NCI-H187 (cell line): ENCODE measurements at places on chromosomes 13 and 19.

DNA sequence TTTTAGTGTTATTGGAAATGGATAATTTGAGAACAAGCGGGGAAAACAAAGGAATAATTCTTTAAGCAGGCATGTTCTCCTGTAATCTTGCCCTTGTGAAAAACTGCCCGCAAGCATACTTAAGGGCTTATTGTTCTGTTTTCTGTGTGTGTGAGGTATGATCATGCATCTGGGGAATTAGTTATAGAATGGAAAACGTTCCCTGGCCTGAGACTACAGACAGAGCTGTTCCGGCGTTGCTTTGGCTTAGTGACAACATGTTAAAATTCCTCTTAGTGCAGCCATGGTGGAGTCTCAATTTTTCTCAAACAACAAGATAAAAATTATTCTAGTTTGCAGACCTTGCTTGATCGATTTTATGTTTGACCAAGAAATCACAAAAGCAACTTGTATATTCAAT lies 560.2 kb upstream of the SPRY2 start:
- DNase-seq, result no peak

DNA sequence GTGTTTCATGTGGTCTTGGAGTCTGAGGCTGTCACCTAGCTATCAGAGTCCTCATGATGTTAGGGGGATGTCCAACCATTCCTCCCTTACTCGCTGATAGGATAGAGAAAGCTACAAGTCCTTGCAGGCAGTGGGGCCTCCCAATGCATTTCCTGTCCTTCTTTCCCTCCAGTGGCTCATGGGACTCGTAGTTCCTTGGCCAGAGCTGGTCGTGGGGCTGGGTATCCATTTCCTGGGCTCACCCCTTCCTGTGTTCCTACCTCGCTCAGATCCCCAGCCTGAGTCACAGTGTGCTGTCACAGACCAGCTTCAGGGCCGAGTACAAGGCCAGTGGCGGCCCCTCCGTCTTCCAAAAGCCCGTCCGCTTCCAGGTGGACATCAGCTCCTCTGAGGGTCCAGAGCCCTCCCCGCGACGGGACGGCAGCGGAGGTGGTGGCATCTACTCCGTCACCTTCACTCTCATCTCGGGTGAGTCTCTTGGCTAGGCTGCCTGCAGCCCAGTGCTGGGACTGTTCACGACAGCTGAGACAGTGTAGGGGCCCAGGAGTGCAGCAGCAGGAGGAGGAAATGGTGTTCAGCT lies 19.1 kb downstream of the TMEM150B start:
- DNase-seq, result no peak

- DNase-seq, result peak; percentile 8
Observed at GRCh38 chr13:77545626-77546412, 10.3 kb downstream of the SCEL start.

DNA sequence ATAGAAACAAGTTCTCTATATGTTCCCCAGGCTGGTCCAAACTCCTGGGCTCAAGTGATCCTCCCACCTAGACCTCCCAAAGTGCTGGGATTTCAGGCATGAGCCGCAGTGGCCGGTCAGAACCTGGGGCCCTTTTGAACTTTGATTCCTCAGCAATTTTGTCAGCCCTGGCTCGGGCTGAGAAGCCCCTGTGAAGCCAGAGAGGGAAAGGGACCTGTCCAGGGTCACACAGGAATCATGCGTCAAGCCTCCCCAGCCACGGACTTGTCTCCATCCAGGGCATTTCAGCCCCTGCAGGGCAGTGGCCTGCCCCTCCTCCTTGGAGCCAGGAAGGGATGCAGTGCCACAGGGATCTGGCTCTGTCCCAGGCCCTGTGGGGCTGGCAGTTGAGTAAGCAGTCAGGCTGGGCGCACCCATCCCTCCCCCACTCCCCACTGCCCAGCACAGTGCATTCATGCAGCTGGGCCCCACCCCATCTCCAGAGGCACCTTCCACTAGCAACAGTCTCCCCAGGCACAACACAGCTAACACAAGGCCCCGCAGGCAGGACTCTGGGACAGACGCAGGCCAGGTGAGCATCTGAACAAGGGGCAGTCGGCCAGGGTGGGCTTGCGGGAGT lies at the start of gene CAPS:
CAPS (plus strand) TSS at position 516 of the 619 bp plus-strand sequence. CDS start 153 bp downstream, outside the sequence.
- no peak for DNase-seq

DNA sequence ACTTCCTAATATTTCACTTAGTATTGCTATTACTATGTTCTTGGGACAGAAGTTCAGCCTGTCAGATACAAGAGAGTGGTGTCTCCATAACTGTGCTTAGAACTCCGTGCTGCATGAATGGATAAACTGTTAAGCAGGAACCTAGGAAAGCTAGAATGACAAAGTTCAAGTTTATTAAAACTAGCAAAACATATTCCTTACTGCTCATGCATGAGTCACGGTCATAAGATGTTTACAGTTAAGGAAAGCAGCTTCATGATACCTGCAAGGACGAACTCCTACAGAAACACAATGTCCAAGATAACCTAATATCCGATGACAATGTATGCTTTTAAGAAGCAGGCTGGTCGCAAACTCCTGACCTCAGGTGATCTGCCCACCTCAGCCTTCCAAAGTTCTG lies 6.0 kb upstream of the ZNF765 start:
- DNase-seq, result no peak

DNA sequence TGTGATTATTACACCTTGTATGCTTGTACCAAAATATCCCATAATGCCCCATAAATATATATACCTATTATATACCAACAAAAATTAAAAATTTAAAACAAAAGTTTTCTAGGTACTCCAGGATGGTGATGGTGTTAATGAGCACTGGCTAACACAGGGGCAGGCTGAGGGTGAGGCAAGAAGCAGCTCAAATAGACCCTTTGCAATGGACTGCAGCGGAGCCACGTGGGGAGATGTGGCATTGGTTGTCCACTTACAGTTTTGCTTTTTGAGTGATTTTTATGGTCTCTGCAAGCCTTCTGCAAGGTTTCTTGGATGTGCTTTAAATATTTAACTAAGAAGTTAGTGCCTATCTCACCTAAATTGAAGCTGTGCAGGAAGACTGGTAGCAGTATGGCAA lies 132.9 kb downstream of the RAP2A start:
- no peak for DNase-seq

- no peak for DNase-seq
Observed at GRCh38 chr13:30170569-30170968, 136.8 kb downstream of the KATNAL1 start.

DNA sequence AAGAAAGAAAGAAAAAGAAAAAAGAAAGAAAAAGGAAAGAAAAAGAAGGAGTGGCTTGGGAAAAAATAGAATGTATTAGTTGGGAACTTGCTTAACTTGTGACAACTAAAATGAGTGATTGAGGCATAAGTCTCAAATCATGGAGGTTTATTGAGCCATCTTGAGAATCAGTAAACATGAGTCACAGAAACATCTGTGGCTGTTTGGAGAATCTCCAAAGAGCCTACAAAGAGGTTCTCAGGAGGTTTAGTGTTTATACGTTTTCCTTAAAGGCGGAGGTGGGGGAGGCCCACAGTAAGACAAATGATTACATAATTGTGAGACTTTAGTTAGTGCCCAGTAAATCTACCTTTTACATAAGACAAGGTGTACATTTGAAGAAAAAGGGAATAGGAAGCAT lies 38.6 kb downstream of the WDR87 start:
- DNase-seq, result no peak

GRCh38 chr13:108987517-108987916 lies 358.1 kb downstream of the MYO16 start:
- DNase-seq, result no peak

DNA sequence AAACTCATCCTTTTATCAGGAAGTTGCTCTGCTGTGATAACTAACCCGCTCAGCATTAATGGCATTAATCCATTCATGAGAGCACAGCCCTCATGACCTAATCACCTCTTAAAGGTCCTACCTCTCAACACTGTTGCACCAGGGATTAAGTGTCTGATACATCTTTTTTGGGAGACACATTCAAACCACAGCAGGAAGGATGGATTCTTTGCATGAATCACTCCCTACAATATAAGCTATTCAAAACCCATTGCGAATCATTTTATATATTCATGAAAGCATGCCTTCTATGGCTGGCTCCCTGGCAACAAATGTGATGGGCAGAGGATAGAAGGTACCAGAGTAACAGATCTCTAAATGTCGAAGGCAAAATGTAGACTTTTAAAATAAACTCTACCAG lies 27.6 kb downstream of the ARL11 start:
- DNase-seq, result no peak

DNA sequence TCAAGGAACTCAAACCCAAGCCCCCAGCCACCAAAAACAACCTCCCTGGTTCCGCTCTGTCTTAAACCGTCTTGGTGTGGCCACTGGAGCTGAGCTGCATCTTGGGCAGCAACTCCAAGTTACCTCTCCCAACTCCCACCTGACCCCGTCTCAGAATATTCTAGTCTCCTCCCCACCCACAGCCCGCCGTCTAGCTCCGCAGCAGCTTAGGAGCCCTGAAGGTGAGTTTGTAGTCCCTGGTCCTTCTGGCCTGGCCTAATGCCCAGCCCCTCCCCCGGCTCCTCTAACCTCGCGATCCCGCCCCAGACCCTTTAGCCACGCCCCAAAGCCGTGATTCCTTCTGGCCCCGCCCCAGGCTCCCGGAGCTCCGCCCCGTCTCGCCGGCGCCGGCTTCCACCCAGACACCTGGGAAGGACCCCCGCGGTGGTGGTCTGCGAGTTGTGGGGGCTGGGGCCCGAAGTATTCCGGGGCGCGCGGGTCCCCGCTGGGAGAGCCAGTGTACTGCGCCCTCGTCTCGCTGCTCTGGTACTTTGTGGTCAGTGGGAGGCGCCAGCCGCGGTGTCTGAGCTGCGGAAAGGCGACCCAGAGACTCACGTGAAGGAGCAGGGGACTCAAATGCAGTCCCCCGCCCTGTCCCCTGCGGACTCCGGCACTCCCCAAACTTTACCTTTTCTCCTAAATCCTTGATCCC lies 2.5 kb upstream of the LHB start:
- DNase-seq, result peak; percentile 70

DNA sequence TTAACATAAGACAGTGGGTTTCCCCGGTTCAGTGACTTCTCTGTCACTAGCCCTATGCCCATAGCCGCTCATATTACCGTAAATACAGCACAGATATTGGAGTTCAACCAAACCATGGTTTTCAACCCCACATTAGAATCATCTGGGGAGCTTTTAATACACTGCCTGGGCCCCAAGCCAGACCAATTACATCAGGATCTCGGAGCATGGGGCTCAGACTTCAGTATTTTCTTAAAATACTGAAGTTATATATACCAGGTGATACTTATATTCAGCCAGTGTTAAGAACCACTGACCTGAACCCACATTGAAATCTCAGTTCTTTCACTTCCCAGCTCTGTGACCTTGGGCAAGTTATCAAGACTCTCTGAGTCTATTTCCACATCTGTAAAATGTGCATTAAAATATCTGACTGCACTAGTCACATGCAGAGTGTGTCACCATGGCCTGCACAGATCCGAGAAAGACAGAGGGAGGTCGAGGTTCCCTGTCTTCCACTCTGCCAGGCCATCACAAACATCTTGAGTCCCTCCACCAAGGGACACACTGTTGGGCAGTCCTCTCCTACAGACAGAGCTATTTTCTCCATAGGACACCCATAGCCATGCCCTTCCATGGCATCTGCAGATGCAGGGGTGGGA lies 32.2 kb upstream of the IPO5 start:
- DNase-seq, result no peak

DNA sequence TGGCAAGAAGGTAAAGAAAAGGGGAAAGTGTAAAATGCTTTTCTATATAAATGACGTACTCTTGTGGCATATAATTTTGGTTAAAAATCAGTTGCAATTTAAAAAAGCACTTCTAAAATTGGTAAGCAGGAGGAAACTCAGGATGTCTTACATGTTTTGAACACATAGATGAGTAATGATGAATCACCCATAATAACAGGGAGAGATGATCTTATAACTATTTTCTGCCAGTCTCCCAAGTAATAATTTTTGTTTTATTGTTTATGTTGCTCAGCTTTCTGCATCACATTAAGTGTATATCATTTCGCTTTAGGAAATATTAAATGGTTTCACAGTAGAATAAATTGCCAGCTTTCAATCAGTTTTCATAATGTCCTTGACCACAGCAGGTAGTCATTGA lies 1430.7 kb upstream of the PCDH20 start:
- DNase-seq, result no peak

GRCh38 chr19:17205237-17206140 lies 9.7 kb upstream of the USE1 start:
- no peak for DNase-seq

- DNase-seq, result no peak
Observed at GRCh38 chr19:13665125-13665905, 99.0 kb upstream of the MRI1 start.

DNA sequence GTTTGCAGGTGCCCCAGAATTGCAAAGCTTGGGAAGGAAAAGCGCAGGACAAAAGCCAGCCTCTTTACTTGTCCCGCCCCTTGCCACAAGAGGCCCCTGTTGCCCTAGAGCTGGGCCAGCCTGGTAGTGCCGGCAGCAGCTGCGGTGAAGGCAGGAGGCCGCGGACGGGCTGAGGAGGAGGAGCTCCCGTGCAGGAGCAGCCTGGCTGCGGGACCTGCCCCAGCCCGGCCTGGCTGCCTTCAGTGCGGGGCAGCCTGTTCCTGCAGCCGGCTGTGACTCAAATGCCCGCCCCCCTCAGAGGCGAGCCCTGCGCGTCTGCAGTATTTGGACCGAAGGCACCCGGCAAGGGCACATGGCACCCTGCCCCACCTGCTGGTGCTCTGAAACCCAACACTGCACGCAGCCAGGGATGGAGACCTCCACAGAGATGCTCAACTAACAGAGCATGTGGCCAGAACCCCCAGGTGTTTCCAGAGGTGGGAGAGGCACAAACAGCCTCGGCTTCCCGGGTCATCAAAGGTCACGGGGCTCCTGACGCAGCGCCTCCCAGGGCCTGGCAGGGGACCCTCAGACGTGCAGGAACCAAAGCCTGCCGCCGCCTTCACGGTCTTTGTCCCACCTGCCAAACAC lies 29.7 kb downstream of the NAXD start:
- peak; percentile 42 for DNase-seq

GRCh38 chr19:5893296-5893903 lies 10.2 kb downstream of the NDUFA11 start:
- no peak for DNase-seq

DNA sequence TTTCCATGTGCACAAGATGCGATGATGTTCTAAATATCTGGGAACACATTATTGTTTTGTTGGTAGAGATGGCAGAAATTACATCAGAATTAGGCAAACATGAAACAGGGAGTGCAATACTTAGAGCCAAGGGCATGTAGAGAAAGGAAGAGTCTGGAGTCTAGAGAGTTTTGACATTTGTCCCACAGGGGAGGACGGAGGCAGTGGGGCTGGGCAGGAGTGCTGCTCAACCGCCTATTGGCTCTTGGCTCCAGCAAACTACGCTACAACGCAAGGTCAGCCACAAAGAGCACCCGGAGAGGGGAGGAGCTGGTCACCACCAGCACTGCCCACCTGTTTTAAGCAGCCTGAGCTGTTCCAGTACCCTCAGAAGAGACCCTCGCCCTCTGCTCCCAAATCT lies 108.3 kb downstream of the ABCC4 start:
- DNase-seq, result no peak

DNA sequence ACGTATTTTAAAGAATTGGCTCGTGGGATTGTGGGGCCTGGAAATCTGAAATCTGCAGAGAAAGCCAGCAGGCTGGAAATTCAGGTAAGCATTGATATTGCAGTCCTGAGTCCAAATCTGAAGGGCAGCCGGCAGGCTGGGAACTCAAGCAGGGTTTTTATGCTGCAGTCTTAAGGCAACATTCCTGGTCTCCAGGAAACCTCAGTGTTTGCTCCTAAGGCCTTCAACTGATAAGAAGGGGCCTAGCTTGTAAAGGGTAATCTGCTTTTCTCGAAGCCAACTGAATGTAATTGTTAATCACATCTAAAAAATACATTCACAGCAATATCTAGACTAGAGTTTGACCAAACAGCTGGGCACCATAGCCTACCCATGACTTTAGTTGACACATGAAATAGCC lies 154.4 kb downstream of the EFNB2 start:
- no peak for DNase-seq
